ENCODE measurements at places on chromosomes 3 and 15.

GRCh38 chr15:101105059-101105891 lies 146.6 kb downstream of the CHSY1 start:
- no peak for DNase-seq

GRCh38 chr3:26193558-26193957 lies 403.7 kb downstream of the OXSM start:
- DNase-seq = no peak

DNA sequence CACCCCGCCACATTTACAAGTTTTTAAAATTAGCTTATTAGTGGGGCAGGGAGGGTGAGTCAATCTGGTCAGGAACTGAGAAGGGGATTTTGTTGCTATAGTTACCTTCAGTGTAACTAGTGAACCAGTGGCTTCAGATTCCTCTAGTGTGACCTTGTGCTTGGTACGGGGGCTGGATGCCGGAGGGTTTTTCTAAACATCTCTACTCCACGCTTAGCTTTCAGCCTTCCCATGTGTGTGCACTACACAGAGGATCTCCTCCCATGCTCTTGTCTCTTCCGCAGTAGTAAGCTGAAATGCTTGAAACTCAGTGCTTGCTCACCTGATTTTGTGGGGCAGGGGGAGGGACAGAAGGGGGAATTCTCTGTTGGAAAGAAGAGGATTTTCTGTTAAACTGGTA lies 67.9 kb upstream of the AKAP13 start:
- no peak for DNase-seq

DNA sequence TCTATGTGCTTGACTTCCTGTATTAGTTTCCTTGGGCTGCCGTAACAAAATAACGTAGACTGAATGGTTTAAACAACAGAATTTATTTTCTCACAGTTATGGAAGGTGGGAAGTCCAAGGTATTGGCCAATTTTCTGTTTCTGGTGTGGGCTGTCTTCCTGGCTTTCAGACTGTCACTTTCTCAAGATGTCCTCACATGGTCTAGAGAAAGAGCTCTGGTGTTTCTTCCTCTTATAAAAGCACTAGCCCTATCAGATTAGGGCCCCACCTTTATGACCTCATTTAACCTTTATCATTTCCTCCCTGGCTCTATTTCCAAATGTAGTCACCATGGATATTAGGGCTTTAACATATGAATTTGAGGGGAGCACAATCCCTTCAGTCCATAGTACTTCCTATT lies 54.6 kb downstream of the SPRED1 start:
- DNase-seq = no peak

DNA sequence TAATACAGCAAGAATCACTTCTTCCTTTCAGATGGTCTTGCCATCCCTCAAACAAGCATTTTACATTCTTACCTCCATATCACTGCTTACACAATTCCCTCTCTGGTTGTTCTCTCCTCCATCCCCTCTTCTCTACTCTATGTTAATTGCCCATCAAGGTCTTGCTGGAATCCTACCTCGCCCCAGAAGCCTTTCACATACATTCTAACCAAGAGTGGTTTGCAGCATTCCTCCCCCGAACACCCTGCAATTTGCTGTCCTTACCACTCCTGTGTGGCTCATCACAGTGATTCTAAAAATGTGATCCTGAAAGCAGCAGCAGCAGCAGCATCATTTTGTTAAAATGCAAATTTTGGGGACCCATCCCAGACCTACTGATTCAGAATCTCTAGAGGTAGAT lies 30.6 kb downstream of the TNIK start:
- no peak for DNase-seq

DNA sequence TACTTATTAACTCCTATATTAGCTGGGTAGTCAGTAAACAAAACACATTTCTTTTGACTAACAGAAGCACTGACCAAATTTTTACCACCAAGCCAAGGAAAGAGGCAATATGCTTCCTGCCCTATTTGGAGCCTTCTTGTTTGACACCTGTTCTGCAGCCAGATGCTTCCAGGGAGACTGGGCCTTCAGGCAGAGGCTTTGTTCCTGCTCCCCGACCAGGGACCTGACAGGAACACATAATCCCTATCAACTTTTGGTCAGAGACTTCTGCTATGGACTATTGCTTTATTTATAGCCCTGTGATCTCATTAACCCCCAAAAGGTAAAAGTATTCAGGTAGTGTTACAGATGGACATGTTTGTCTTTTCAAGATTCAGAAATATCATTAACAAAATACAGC lies 541.3 kb downstream of the NTRK3 start:
- DNase-seq = no peak
